ENCODE measurements at places on chromosomes 6 and 20. TPM values are rescaled to one million over a fixed set of nuclear protein-coding genes. Genes with fewer than 3 reads are reported as not detected.

Gene NRSN1
- 5.7 TPM for total RNA-seq

DNA sequence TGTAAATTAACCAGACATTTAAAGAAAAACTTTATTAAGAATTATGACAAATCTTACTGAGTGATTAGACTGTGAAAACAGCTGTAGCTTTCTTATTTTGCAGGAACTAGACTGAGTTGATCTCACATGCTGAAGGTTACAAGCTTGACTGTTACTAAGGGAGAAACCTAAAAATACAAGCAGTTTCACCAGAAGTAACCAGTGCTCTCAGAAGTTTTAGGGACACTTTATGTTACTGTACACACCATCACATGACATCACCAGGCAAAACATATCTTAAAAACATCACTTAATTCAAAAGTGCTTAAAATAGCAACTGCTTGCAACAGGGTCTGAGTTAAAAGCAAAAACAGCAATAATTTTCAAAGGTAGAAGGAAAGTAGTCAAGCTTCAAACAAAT, 5.4 kb downstream of the FBXO30 start:
- peaks cover 3% of the 10 kb centered on the region for H3K27me3 ChIP-seq
- H3K4me1 ChIP-seq = peaks cover 15% of the 10 kb centered on the region
- H3K36me3 ChIP-seq = no peaks in the 10 kb centered on the region
- H3K27ac ChIP-seq = no peak overlapping the region

DNA sequence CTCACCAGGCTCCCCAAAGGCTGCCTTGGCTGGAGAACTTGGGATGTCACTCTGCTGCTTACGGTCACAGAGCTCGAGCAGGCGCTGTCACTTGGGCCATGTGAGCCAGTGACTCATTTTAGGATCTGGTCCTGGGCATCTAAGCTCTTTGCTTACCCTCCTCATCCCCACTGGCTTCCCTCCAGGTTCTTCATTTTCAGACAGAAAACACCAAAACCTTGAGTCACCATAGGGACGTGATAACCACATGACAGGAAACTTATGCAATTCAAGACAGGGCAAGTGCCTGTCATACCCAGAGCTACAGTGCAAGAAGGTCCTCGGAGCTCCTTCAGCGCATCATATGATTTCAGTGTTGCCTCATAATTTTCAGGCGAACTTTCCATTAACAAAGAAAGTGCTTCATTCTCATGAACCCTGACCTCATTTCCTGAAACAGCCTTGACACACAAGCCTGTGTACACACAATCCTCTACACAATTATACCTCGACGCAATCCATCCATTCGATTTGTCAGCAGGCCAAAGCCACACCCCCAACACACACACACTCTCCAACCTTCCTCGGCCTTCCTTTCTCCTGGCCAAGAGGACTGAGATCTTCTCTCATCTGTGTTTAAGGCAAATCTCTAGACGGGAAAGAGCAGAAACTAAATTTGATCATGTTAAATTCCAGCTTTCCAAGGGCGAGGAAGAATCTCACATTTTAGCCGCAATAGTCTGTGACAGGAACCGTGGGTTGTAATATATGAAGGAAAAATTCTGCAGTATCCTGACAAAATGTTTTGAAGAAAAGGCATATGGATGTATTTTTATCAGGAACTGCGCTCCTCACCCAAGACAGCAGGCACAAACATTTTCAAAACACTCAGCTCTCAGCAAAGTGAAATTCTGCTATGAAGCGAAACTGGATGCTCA, 25.3 kb downstream of the TBC1D7 start:
- peaks cover 2% of the 10 kb centered on the region for H3K27me3 ChIP-seq
- H3K4me1 ChIP-seq = peaks cover 5% of the 10 kb centered on the region
- DNase-seq = no peak
- H3K36me3 ChIP-seq = no peaks in the 10 kb centered on the region
- no peak overlapping the region for H3K27ac ChIP-seq

GRCh38 chr6:22892452-22892851, 323.1 kb downstream of the HDGFL1 start:
- no peak overlapping the region for H3K27ac ChIP-seq
- H3K27me3 ChIP-seq = no peaks in the 10 kb centered on the region

GRCh38 chr6:61555993-61556392, 730.0 kb downstream of the KHDRBS2 start:
- no peaks in the 10 kb centered on the region for H3K27me3 ChIP-seq
- no peak for DNase-seq
- no peak overlapping the region for H3K27ac ChIP-seq
- H3K4me1 ChIP-seq = no peaks in the 10 kb centered on the region

- H3K4me3 ChIP-seq = no peak overlapping the region
- H3K27ac ChIP-seq = no peak overlapping the region
- H3K36me3 ChIP-seq = no peaks in the 10 kb centered on the region
- DNase-seq = no peak
- H3K27me3 ChIP-seq = no peaks in the 10 kb centered on the region
These were observed 13.0 kb downstream of the PNISR start for GRCh38 chr6:99412065-99412464.

Measured in glutamatergic neuron (in vitro differentiated cells).